ENCODE measurements at places on chromosomes 7 and 10.

- DNase-seq: no peak
Measured at GRCh38 chr10:78924319-78925003, 144.3 kb upstream of the ZMIZ1 start.

DNA sequence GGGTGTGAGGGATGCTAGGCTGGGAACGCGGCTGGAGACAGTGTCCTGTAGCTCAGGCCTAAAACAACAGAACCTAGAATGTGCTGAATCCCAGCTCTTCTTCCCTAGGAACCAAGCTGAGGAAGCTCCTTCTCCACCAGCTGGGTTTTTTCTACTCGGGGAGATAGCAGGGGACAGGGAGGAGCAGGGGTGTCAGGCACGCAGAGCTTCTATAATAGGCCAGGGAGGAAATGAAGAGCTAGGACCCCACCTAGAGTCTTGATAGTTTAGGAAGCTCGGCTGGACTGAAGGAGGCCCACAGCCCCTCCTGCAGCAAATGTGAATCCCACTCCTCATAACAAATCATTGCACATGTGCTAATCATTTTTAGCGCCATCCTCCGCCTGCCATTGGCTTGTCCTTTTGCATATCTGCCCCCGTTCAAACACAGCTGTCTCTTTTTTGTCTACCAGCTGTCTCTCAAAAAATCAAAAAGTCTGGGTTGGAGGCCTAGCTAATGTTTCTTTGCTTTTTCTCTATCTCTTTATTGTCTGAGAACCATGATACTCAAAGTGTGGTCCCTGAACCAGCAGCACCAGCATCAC, 24.1 kb upstream of the FAM180A start:
- DNase-seq: no peak

DNA sequence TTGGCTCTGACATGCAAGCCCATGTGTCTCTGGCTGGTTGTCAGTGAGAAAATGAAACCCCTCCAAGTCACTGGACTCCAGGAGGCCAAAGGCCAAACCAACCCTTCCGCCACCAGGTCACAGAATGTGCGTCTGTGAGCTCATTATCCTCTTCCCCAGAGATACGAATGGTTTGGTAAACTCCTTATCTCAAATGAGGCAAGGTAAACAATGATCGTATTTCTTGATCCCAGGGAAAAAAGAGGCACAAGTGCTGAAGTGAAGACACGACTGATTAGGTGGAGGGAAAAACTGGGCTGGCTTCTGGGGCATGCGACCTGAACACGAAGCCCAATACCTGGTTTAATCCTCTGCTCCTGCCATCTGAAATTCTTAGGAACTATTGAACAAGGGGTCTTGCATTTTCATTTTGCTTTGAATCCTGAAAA, 70.6 kb upstream of the ARID5B start:
- no peak for DNase-seq

GRCh38 chr7:159238541-159238940, 93.9 kb upstream of the VIPR2 start:
- DNase-seq: no peak

- no peak for DNase-seq
Measured at GRCh38 chr7:99729486-99730237, 5.3 kb downstream of the CYP3A7 start.

DNA sequence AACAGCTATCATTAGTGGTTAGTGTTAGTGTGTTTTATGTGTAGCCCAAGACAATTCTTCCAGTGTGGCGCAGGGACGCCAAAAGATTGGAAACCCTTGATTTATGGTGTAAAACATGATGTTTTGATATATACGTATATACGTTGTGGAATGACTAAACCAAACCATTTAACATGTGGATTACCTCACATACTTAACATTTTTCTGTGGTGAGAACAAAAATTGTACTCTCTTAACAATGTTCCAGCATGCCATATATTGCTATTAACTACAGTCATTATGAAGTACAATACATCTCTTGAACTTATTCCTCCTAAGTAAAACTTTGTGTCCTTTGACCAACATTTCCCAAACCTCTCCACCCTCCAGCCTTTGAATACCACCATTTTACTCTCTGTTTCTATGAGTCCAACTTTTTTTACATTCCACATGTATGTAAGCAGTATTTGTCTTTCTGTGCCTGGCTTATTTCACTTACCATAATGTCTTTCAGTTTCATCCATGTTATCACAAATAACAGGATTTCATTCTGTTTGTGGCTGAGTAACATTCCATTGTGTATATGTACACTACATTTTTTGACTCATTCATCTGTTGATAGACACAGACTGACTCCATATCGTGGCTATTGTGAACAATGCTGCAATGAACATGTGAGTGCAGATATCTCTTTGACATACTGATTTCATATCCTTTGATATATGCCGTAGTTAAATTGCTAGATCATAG, 42.2 kb upstream of the MAGI2 start:
- DNase-seq: no peak

- no peak for DNase-seq
Measured at GRCh38 chr7:96014617-96015016, 242.3 kb downstream of the DYNC1I1 start.

DNA sequence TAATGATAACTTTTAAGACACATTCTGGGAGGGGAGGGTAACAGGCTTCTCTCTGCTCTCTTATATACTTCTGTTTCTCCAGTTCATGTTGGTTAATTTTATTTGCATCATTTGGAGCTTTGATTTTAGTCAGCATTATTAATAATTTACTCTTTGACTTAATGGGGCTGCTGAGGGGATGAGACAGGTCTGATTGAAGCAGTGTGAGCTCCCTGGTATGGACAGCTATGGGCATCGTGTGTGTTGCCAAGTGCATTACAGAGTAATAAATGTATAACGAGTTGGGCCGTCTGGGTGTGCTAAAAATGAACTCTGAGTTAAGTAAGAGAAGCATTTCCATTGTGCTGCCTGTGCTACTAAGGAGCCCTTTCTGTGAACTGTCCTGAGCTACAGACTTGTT, 31.7 kb upstream of the IKZF1 start:
- DNase-seq: no peak

DNA sequence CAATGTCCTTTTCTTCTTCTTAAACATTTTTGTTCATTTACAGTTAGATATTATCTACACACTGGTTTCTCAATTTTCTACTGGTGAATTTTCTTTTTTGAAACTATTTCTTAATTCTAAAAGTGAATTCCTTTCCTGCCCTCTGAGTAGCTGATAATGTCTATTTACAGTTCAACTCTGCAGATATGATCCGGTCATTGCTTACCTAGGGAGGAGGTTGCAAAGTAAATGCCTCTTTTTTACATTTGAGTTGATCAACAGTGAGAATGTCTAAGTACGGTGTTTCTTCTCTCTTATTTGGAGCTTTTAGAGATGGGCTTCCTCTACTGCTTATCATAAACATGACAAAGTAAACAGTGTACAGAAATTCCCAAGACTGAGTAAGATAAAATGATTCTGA, 20.6 kb upstream of the ORC5 start:
- DNase-seq: no peak

GRCh38 chr7:47069385-47070076, 512.4 kb downstream of the TNS3 start:
- DNase-seq: no peak

DNA sequence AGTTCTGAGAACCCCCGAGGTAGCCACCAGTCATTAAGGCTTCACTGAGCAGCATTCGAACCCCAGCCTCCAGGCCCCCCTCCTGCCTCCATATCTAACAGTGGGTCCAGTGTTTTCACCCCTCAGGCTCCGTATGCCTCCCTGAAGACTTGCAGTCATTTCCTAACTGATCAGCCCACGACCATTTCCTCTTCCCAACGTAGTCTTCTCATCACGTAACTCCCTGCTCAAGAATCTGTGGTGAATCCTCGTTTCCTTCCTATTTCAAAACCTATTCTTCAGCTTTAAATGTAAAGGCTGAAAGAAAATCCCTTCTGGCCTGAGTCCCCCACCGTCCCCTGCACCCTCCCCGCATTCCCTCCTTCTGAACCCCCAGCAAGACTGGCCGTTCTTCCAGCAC, 21.1 kb downstream of the FRMD4A start:
- DNase-seq: no peak

GRCh38 chr7:123494193-123494796, 40.1 kb downstream of the IQUB start:
- DNase-seq: no peak

- DNase-seq: no peak
Measured at GRCh38 chr7:155252892-155253501, 44.7 kb upstream of the INSIG1 start.

DNA sequence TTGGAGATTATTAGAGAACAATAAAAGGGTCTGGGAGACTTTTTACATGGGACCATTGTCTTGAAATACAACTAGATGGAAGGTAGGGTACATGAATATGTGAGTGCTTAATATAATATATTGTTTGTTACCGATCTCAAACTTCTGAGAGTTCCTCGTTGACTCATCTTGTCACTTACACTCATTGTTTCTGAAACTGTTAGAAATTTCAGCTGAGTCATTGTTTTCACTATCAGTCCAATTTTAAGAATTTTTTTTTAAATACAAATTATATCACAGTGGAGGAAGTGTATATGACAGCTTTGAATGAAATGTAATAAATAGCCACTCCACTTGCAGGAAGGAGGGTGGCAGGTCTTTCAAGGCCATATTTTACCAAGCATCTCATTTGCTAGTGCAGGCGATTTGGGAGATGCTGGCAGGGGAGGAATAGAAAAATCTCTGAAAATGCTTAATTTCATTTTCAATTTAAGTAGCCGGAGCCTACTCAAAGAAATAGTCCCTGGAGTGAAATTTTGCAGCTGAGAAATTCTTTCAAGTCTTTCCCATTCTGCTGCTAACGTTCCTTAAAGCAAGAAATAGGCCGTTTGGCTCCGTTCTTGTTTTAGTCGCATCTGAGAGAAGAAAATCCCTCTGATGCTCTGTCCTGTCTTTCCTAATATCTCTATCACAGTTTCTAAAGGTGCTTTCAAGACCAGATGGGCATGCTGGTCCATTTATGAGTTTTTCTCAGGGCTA, 1404.2 kb upstream of the CELF2 start:
- no peak for DNase-seq

DNA sequence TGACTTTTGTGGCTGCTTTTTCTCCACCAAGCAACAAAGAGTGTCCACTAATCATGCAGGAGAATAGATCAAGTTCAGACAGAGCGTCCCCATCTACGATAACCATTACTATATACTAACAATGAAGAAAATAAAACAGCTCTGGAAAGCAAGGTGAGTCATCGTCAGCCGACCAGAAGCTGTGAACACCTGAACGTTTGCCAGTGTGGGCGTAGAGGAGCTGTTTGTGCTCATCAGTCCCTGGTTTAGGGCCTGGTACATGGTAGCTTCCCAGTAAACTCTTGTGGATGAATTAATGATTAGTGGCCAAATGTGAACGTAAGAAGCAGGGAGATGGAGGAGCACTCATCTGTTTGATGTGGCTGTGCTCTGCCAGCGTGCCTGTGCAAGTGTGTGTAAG, 180.7 kb downstream of the EVX1 start:
- no peak for DNase-seq

GRCh38 chr7:28036696-28037095, 143.9 kb downstream of the JAZF1 start:
- no peak for DNase-seq

GRCh38 chr7:39811161-39811614, 138.9 kb upstream of the CDK13 start:
- no peak for DNase-seq

- DNase-seq: no peak
Measured at GRCh38 chr10:62384447-62385081, 10.4 kb downstream of the ZNF365 start.

DNA sequence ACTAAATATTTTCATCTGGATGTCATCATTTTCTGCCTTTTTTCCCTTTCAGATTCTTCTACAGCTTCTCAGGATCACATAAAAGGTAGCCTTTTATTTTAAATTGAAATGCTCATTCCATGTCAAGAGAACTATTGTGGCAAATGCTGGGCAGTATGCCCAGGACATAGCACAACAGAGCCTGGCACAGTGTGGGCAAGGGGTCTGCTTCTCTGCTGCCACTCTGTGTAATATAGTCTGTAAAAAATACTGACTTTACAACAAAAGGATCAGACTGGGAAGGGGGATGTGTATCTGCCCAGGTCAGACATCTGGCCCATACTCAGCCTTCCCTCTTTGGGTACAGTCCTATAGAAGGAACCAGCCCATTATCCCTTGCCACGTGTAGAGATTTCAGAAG, 62.7 kb downstream of the CUZD1 start:
- DNase-seq: no peak

- DNase-seq: no peak
Measured at GRCh38 chr7:130721486-130722277, 12.3 kb downstream of the KLF14 start.

GRCh38 chr7:33901199-33901598, 4.1 kb upstream of the BMPER start:
- no peak for DNase-seq

- DNase-seq: no peak
Measured at GRCh38 chr7:159136846-159137245, 7.8 kb downstream of the VIPR2 start.

DNA sequence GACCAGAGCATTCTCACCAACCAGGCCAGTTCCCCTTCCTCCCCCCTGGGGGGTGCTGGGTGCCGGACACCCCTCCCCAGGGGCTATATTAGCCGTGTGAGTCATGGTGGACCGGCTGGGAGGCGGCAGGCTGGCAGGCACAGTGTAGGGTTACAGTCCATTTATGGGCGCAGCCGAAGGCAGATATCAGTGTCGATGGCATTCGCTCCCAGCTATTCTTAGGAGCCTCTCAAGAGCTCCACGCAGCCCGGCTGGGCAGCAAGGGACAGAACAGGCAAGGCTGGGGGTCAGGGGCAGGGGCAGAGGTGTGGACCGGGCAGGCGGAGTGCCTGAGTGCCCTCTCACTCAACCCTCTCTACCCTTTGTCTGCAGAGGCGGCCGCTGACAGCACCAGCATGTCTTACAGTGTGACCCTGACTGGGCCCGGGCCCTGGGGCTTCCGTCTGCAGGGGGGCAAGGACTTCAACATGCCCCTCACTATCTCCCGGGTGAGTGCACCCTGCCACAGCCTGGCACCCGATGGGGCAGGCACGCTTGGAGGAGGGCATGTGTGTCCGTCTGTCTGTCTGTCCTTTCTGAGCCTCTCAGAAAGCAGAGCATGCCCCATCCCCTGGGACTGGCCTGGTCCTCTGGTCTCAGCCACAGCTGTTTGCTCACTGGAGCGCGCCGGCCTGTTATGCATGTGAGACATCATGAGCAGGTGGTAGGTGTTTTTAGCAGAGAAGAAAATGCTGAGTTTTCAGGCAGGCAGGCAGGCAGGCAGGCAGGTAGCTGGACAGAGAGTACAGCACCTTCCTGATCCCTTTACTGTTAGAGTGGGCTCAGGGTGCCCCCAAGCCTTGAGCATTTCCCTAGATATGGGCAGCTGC, at the start of gene LDB3:
Gene LDB3, plus strand, starts transcription at position 215 of the 869 bp plus-strand sequence. Its CDS starts 181 bp downstream, at position 396.
- no peak for DNase-seq

DNA sequence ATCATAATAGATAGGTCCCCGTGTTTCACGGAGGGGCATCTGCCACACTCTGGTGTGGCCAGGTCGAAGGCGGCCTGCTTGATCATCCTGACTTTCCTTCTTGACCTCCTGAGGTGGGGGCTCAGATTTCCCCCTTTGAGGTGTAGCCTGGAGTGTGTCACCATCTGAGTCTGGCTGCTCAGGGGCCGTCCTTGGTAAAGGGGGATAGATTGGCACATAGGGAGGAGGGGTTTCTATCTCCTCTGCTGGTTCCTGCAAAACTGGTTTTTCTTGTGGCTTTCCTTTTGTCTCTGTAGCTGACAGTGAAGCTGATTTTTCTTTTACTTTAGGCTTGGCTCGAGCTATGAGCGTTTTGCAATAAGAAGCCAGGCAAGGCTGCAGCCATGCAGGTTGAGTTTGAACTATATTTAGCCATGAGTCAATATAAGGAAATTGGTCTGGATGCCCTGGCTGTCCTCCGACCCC, 7.1 kb upstream of the ZNF117 start:
- no peak for DNase-seq

- DNase-seq: no peak
Measured at GRCh38 chr10:126256864-126257263, 131.4 kb downstream of the ADAM12 start.

Data from D721Med (cell line).